ENCODE measurements at places on chromosomes 1 and 21. TPM values are rescaled to one million over a fixed set of nuclear protein-coding genes. Genes with fewer than 3 reads are reported as not detected.

The KRTAP19-1 gene
- not detected for total RNA-seq

The ADCY10 gene
- not detected for total RNA-seq

The SIM2 gene
- total RNA-seq = 2.0 TPM

The TMEM52 gene
- total RNA-seq = 1.3 TPM

The EPHA2 gene
- 29.8 TPM for total RNA-seq

The CD2 gene
- not detected for total RNA-seq

The TMEM269 gene
- under 0.01 TPM for total RNA-seq

The ADGRL2 gene
- total RNA-seq = 18.9 TPM

Measured in bronchus fibroblast of lung (primary cell).